ENCODE measurements at places on chromosomes 16 and 17.

- DNase-seq: no peak
These were observed 16.0 kb downstream of the CEP112 start for GRCh38 chr17:66175892-66176291.

- no peak for DNase-seq
These were observed 514 bp downstream of the THRA start for GRCh38 chr17:40063187-40063771.

DNA sequence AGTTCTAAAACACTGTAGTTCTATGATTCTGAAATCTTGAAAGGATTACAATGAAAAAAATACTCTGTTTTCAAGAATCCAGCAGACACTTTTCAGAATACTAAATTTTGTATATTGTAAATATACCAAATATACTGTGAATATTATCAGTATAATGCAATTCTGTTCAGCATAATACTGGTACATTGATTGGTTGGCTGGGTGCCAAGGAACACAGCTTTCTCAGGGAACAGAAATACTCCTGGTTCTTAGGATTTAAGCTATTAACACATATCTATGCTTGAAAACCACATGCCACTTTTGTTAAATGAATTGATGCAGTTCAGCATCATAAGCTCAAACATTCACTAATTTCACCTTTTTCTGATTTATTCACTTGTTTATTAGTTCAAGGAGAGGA lies 2.5 kb upstream of the GINS3 start:
- DNase-seq: no peak

DNA sequence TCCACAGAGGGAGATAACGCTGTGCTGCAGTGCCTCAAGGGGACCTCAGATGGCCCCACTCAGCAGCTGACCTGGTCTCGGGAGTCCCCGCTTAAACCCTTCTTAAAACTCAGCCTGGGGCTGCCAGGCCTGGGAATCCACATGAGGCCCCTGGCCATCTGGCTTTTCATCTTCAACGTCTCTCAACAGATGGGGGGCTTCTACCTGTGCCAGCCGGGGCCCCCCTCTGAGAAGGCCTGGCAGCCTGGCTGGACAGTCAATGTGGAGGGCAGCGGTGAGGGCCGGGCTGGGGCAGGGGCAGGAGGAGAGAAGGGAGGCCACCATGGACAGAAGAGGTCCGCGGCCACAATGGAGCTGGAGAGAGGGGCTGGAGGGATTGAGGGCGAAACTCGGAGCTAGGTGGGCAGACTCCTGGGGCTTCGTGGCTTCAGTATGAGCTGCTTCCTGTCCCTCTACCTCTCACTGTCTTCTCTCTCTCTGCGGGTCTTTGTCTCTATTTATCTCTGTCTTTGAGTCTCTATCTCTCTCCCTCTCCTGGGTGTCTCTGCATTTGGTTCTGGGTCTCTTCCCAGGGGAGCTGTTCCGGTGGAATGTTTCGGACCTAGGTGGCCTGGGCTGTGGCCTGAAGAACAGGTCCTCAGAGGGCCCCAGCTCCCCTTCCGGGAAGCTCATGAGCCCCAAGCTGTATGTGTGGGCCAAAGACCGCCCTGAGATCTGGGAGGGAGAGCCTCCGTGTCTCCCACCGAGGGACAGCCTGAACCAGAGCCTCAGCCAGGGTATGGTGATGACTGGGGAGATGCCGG lies 769 bp downstream of the CD19 start:
- DNase-seq: no peak

DNA sequence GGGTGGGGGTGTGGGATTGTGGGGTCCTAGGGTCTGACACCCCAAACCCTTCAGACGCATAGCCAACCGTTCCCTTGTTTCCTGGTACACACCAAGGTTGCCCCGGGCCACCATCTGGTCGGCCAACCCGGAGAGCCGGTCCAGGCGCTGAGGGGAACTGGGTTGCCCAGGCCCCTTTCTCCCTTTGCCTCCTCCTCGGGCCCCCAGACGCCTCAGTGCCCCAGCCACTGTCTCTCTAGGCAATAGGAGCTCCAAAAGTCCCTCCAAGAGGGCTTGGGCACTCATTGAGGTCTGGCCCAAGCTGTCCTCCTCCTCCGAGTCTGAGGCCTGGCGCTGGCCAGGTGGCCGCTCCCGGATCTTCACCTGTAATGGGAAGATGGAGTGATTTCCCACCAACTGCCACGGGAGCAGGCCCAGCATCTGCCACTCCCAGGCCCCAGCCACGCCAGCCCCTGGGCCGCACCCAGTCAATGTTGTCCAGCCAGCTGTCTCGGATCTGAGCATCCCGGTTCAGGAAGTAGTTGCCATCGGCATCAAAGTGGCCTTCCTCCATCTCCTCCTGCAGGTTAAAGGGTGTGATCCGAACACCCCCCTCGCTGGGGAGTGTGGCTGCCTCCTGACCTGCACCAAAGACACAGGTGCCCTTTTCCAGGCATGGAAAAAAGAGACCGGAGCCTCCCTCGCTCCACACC lies 1.5 kb downstream of the CD2BP2 start:
- no peak for DNase-seq

- DNase-seq: no peak
These were observed 110.1 kb upstream of the SMURF2 start for GRCh38 chr17:64771980-64772844.

DNA sequence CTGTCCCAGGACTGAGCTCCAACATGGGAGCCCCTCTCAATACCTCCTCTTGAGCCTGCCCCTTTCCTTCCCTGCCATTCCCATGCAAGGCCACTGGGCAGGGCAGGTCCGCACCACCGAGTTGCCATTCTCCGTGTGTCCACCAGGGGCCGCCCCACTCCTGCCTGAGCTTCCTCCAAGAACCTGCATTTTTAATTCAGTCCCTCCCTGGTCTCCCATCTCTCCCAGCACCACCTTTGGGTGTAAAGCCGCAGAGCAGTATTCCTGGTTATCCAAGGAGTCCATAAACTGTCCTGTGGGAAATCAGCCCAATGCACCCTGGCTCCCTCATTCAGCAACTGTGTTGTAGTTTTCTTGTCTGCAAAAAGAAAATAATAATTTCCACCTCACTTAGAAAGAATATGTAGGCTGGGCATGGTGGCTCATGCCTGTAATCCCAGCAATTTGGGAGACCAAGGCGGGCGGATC lies 15.9 kb upstream of the ANKRD40CL start:
- peak; percentile 75 for DNase-seq

DNA sequence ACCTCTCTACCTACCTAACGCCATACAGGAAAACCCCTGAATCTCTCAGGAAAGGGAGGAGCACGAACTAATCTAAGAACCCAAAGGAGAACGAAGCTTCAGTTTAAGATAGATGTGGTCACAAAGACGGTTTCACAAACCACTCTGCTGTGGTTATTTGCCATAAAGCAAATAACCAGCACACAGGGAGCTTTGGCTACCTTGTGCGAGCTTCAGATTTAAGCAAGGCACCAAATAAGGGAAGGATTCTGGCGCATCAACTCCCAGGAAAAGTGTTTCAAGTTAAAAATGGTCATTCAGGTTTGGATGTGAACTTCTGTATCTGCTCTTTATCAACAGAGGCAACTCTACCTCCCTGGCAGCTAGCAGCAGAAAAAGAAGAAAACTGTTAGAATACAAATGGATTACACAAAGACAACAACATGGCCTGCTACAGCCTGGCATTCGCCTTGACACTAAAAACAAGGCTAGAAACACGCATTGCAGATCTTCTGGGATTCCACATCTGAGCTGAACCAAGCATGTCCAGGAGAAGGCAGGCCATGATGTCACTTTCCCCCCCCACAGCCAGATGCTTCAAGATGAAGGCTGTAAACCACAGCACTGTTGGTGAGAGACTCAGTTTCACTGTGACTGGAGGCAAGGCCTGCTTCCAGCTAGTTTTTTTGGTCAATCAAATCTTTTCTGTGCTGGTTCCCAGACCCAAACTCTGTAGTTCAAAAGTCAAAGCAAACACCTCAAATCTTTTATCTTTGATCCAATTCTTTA lies 43.6 kb downstream of the SMG6 start:
- DNase-seq: peak; percentile 39
